ENCODE measurements at places on chromosomes 6 and 20.

GRCh38 chr6:110332281-110332680 is 25.9 kb downstream of the METTL24 start:
- H3K4me1 ChIP-seq, result peaks cover 28% of the 10 kb centered on the region
- no peaks in the 10 kb centered on the region for H3K36me3 ChIP-seq
- no peak overlapping the region for H3K27ac ChIP-seq
- H3K4me3 ChIP-seq, result no peak overlapping the region
- peaks cover 2% of the 10 kb centered on the region for H3K27me3 ChIP-seq

DNA sequence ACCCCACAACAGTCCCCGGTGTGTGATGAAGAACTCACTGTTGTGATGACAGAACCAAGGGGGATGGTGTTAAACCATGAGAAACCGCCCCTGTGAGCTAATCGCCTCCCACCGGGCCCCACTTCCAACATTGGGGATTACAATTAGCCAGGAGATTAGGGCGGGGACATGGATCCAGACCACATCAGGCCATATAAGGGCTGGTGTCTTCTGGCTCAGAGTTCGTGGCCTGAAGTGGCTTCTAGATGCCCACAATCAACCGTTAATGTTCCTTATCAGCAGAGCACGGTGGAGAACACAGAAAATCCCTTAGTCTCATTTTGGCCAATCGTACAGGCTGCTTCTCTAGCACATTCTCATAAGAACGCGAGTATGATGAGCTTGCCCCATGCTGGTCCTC is 10.9 kb upstream of the MAS1 start:
- H3K36me3 ChIP-seq, result no peaks in the 10 kb centered on the region
- DNase-seq, result no peak
- H3K27ac ChIP-seq, result no peak overlapping the region
- H3K4me3 ChIP-seq, result no peak overlapping the region
- H3K4me1 ChIP-seq, result no peaks in the 10 kb centered on the region
- peaks cover 1% of the 10 kb centered on the region for H3K27me3 ChIP-seq

- H3K4me1 ChIP-seq, result no peaks in the 10 kb centered on the region
- peaks cover 4% of the 10 kb centered on the region for H3K36me3 ChIP-seq
- no peak for DNase-seq
- H3K27ac ChIP-seq, result no peak overlapping the region
- peaks cover 1% of the 10 kb centered on the region for H3K27me3 ChIP-seq
- H3K4me3 ChIP-seq, result no peak overlapping the region
Observed at GRCh38 chr20:45157962-45158361, 16.7 kb upstream of the PI3 start.

DNA sequence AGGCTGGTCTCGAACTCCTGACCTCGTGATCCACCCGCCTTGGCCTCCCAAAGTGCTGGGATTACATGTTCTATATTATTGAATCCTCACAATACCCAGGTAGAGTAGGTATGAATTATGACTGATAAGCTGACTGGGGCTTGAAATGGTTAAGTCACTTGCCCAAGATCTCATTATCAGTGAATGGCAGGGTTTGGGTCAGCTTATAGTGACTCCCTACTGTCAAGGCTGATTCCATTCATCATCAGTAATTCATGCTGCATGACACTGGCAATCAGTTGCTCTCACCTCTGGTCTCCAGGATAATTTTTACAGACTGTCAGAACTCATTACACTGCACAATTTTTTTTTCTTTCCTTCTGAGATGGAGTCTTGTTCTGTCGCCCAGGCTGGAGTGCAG is 127.6 kb downstream of the KIF13A start:
- peaks cover 16% of the 10 kb centered on the region for H3K4me1 ChIP-seq
- no peak overlapping the region for H3K4me3 ChIP-seq
- H3K27ac ChIP-seq, result no peak overlapping the region
- peaks cover 10% of the 10 kb centered on the region for H3K27me3 ChIP-seq
- H3K36me3 ChIP-seq, result peaks cover 29% of the 10 kb centered on the region

DNA sequence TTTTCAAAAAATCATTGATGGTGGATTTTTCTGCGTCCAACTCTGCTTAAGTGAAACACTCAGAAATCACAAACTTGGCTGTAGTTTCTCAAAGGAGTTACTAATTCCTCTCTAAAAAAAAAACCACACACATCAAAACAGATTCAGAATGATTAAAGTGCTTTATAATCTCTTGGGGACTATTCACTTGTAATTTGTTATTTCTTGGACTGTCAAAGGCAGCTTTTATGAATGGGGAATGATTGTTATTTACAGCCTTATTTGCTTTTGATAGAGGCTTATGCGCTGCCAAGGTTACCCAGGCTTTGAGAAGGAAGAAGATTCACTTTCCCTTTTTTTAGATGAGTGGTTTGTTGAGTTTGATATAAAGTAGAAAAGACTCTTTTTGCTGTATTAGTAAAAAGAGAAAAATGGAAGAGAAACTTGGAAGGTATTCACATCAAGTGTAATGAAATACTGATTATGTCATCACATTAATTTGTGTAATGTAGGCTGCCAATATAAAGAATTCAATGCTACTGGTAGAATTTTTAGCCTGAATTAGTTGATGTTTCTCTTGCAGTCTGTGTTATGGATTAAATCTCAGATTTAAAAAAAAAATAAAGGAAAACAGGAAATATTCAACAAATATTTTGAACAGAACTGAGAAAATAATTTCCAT is 381.0 kb upstream of the SASH1 start:
- H3K27ac ChIP-seq, result no peak overlapping the region
- H3K36me3 ChIP-seq, result no peaks in the 10 kb centered on the region
- no peak for DNase-seq
- no peaks in the 10 kb centered on the region for H3K4me1 ChIP-seq
- no peak overlapping the region for H3K4me3 ChIP-seq

DNA sequence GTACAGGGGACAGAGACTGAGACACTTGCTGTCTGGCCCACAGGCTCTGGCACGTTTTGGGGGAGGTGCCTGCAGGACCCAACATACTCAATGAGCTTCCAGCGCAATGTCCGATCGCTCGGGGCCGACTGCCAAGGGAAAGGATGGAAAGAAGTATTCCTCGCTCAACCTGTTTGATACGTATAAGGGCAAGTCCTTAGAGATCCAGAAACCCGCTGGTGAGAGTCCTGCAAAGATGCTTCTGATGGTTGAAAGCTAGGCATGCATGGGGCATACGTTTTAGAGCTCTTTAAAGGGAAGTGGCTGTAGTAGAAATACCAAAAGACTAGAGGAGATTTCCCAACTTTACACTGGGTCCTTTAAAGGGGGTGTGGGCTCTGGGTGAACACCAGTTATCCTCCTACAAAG is 2.2 kb downstream of the PRRC2A start:
- peaks cover 20% of the 10 kb centered on the region for H3K4me1 ChIP-seq
- H3K36me3 ChIP-seq, result peaks cover 38% of the 10 kb centered on the region
- H3K27me3 ChIP-seq, result peaks cover 8% of the 10 kb centered on the region

DNA sequence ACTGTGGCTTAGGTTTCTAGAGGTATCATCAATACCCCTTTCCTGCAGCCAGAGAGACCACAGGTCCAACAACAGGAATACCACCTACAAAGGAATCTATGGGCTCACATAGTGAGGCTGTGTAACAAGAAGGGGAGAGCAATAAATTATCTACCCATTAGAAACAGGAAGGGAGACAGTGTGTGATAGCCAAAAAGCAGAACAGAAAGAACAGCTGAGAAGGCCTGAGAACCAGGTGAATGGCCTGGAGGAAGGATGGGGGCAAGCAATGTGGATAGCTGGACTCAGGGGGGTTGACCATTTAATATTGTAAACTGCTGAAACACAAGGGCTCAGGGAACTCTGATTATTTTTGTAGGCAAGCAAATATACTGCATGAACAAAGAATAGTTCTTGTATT is 628.2 kb downstream of the COL12A1 start:
- peaks cover 2% of the 10 kb centered on the region for H3K27me3 ChIP-seq
- no peak overlapping the region for H3K4me3 ChIP-seq
- no peaks in the 10 kb centered on the region for H3K36me3 ChIP-seq
- no peak overlapping the region for H3K27ac ChIP-seq

DNA sequence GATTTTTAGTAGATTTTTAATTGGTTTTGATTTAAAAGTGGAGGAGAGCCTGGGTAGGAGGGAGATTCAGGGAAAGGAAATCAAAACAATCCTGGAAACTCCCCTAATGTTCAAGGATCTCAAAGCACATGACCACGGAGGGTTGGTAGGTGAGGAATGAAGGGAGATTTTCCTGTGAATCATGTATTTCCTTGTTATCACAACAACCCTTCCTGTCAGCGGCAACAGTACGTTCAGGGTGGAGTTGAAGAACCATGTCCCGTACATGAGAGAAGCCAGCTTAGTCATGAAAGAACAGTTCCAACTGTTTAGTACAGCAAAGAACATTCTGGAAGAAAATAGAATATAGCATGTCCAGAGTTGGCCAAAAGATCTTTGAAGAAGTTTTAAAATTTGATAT is 79.4 kb upstream of the SCAF8 start:
- peaks cover 13% of the 10 kb centered on the region for H3K4me1 ChIP-seq
- DNase-seq, result peak; percentile 12
- H3K36me3 ChIP-seq, result no peaks in the 10 kb centered on the region
- H3K4me3 ChIP-seq, result no peak overlapping the region
- peak overlapping the region; percentile 68 for H3K27ac ChIP-seq

DNA sequence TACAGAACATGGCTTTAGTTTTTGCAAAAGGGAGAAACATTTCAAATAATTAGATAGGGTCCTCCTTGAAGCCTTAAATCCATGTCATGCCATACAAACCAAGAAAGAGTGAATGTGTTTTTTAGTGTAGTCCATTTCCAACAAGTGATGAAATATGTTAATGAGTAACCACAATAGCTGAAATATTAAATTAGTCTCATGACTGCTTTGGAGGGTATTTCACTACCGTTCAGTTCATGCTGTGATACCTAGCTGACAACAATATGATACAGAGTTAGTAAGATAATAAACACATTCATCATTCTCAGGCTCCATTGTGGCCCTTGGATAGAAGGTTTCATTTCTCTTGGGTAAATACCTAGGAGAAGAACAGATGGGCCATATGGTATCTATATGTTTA is 5.8 kb upstream of the ID4 start:
- H3K27me3 ChIP-seq, result peaks cover 1% of the 10 kb centered on the region
- no peaks in the 10 kb centered on the region for H3K36me3 ChIP-seq
- no peaks in the 10 kb centered on the region for H3K4me1 ChIP-seq
- no peak for DNase-seq
- no peak overlapping the region for H3K4me3 ChIP-seq

- H3K27me3 ChIP-seq, result peaks cover 2% of the 10 kb centered on the region
- peaks cover 39% of the 10 kb centered on the region for H3K36me3 ChIP-seq
- peak overlapping the region; percentile 47 for H3K4me3 ChIP-seq
- no peak overlapping the region for H3K27ac ChIP-seq
- H3K4me1 ChIP-seq, result peaks cover 5% of the 10 kb centered on the region
Observed at GRCh38 chr6:31530659-31531058, 1.9 kb downstream of the MCCD1 start.

DNA sequence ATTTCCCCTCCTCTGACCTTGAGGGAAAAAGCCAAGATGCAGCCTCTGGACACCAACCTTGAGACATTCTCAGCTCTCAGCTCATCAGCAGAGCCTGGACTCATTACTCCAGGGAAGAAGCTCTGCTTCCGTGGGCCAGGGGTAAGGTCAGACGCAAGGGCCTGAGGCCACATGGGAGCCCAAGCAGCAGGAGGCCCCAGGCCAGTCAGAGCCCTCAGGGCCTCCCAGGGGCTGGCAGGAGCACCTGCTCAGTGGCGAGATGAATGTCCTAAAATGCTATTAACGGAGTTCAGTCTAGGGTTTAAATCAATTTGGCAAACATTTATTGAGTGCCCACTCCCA is 208.6 kb downstream of the ERMARD start:
- no peaks in the 10 kb centered on the region for H3K36me3 ChIP-seq
- peaks cover 4% of the 10 kb centered on the region for H3K27me3 ChIP-seq
- no peaks in the 10 kb centered on the region for H3K4me1 ChIP-seq
- DNase-seq, result no peak

GRCh38 chr20:917416-917815 is 1.3 kb upstream of the ANGPT4 start:
- no peak for DNase-seq
- peaks cover 4% of the 10 kb centered on the region for H3K36me3 ChIP-seq
- H3K4me3 ChIP-seq, result no peak overlapping the region
- peaks cover 66% of the 10 kb centered on the region for H3K4me1 ChIP-seq
- peaks cover 13% of the 10 kb centered on the region for H3K27me3 ChIP-seq
- peak overlapping the region; percentile 52 for H3K27ac ChIP-seq

DNA sequence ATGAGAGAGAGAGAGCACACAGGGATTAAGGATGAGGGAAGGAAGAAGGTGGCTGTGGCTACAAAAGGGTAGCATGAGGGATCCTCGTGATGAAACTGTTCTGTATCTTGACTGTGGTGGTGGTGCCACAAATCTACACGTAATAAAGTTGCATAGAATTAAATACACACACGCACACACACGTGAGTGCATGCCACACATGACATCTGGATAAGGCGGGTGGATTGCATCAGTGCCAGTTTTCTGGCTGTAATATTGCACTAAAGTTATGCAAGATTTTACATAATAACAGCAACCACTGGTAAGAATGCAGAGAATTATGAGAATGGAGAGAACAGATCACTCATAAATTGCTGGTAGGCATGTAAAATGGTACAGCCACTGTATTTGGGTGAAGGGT is 16.9 kb upstream of the STK35 start:
- H3K36me3 ChIP-seq, result no peaks in the 10 kb centered on the region
- H3K27me3 ChIP-seq, result no peaks in the 10 kb centered on the region
- H3K4me1 ChIP-seq, result peaks cover 3% of the 10 kb centered on the region
- no peak for DNase-seq

DNA sequence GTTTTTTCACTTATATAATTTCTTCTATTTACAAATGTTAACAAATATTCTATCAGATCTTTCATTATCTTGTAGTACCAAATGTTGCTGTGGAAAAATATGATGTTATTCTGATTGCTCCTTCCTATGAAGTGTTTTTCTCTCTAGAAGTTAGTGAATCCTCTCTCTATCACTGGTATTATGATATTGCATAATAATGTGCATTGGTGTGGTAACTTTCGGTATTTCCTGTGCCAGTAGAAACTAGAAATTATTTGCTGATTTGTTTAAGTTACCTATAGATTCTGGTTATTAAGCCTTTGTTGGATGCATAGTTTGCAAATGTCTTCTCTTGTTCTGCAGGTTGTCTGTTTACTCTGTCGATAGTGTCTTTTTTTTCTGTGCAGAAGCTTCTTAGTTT is 342.5 kb downstream of the CENPW start:
- no peaks in the 10 kb centered on the region for H3K36me3 ChIP-seq
- no peaks in the 10 kb centered on the region for H3K4me1 ChIP-seq
- no peaks in the 10 kb centered on the region for H3K27me3 ChIP-seq
- DNase-seq, result no peak

DNA sequence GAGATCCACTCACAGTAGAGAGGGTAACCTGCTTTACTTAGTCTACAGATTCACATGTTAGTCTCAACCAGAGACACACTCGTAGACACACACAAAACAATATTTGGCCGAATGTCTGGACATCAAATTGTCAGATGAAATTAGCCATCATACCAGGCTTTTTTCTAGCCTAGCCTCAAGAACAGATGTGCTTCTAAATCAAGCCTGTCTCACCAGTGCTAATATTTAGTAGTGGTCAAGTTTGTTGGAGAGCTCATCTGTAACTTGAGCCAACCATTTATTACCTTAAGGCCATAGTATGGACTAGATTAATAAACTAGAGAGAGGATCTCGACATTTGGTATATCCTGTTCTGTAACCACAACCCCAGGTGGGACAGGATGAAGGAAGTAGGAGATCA is 1118.8 kb upstream of the MAP3K7 start:
- no peak overlapping the region for H3K27ac ChIP-seq
- no peaks in the 10 kb centered on the region for H3K4me1 ChIP-seq
- DNase-seq, result no peak
- no peak overlapping the region for H3K4me3 ChIP-seq
- H3K36me3 ChIP-seq, result no peaks in the 10 kb centered on the region
- no peaks in the 10 kb centered on the region for H3K27me3 ChIP-seq

- H3K4me1 ChIP-seq, result peaks cover 12% of the 10 kb centered on the region
- H3K36me3 ChIP-seq, result peaks cover under 1% of the 10 kb centered on the region
- DNase-seq, result no peak
- H3K27me3 ChIP-seq, result peaks cover 5% of the 10 kb centered on the region
- H3K27ac ChIP-seq, result no peak overlapping the region
Observed at GRCh38 chr6:156658186-156658965, 118.8 kb upstream of the ARID1B start.

Data from endothelial cell (in vitro differentiated cells).